ENCODE measurements at places on chromosomes 3 and 15.

DNA sequence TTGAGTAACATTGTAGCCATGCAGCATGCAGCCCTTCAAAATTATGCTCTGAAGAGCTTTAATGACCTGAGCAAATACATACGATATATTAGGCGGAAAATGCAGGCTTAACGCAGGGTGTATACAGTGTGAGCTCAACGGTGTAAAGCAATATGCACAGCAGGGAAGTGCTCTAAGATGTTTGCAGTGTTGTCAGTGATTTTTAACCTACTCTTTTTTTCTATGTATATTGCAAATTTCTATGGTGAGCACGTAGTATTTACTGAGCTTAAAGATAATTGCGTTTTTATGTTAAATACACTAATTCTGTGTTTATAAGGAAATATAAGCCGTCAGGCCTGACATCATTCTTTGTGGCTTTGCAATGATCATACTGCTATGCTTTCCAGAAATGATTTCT, 42.1 kb downstream of the DGKG start:
- DNase-seq: no peak

- DNase-seq: no peak
These were observed 4.5 kb upstream of the MRPS22 start for GRCh38 chr3:139339219-139339906.

GRCh38 chr3:123447749-123448517, 957 bp downstream of the ADCY5 start:
- DNase-seq: no peak

DNA sequence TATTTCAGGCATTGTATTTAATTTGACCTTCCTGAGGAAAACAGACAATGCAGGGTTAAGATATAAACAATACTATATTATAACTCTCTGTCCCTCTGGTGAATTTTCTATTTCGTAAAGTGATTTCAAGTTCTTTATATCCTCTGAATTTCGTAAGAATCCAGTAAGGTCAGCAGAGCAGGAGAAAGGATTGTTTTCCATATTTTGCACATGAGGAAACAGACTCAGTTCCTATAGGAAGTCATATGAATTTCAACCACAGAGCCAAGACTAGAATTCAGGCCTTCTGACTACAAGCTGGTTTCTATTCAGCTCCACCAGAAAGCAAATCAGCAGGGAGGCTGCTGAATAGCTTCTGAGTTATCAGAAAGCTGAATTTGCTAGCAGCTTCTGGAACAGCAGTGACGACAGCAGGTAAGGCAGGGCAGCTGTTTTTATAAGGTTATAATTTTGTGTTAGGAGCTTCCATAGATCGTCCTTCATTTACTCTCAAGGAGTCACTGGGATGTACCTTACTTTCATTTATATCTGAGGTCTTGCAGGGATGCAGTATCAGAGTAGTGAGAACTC, 11.1 kb upstream of the PLAAT1 start:
- no peak for DNase-seq

GRCh38 chr15:66734961-66735908, 33.2 kb downstream of the SMAD6 start:
- no peak for DNase-seq
